ENCODE measurements at places on chromosomes 2 and 18.

DNA sequence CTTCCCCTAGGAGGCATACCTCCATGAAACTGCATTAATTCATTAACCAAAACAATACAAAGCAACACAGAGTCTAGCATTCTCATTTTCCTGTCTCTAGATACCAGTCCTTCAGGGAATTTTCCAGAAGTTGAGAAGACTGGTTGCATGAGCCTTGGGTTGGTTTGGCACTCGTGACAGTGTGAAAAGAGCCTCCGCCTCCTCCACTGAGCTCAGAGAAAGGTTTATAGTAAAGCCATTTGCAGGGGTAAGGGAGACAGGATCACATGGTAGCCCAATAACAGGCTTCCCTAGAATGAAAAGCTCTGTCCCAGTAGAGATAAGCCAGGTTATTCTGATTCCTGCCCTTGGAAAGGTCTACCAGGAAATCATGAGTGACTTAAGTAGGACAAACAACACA lies 9.7 kb upstream of the TMEM247 start:
- DNase-seq = no peak

DNA sequence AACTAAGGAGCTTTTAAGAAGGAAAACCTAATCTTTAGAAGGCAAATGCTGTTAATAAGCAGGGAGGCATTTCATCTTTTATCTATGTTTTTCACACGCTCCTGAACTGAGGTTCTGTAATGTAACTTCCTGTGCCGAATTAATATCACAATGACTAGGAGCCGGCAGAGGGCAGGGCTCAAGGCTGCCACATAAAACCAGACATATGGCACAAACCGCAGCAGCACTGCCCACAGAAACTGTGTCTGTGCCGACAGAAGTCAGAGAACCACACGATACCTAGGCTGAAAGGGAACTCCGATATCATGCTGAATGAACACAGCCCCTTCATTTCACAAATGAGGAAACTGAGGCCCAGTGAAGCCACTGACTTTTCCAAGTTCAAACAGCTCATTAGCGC lies 112.1 kb downstream of the EIPR1 start:
- no peak for DNase-seq

- DNase-seq = no peak
Observed at GRCh38 chr18:44709307-44710126, 28.8 kb downstream of the SETBP1 start.

DNA sequence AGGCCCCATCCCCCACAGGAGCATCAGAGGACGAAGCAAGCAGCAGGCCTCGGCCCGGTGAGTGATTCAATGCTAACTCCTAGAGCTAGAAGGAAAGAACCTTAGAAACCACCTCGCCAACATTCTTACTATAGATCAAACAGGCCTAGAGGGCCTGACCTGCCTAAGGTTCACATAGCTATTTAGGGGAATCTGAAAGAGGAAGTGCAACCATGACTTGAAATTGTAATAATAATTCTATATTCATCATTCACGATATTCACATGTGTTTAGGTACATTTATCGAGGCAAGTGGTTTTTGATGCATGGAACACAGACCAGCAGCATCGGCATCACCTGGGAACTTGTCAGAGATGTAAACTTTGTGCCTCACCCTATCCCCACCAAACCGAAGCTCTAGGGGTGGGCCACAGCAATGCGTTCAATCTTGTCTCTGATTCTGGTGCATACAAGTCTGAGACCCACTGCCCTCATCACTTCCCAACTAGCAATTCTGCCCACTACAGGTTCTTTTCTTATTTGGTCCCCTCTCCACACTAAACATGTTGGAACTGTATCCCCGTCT lies 78.0 kb upstream of the DNMT3A start:
- DNase-seq = no peak

GRCh38 chr2:165889798-165890197 lies 63.8 kb downstream of the TTC21B start:
- DNase-seq = no peak

- DNase-seq = no peak
Observed at GRCh38 chr2:120770176-120770575, 34.5 kb downstream of the GLI2 start.

- DNase-seq = no peak
Observed at GRCh38 chr2:109721626-109722025, 72.5 kb upstream of the RGPD5 start.
